ENCODE measurements at places on chromosomes 13 and 19.

- no peak for DNase-seq
Measured at GRCh38 chr13:44778761-44779484, 202.8 kb upstream of the TSC22D1 start.

GRCh38 chr13:30739761-30740642 is 4.7 kb downstream of the ALOX5AP start:
- DNase-seq = peak; percentile 29

DNA sequence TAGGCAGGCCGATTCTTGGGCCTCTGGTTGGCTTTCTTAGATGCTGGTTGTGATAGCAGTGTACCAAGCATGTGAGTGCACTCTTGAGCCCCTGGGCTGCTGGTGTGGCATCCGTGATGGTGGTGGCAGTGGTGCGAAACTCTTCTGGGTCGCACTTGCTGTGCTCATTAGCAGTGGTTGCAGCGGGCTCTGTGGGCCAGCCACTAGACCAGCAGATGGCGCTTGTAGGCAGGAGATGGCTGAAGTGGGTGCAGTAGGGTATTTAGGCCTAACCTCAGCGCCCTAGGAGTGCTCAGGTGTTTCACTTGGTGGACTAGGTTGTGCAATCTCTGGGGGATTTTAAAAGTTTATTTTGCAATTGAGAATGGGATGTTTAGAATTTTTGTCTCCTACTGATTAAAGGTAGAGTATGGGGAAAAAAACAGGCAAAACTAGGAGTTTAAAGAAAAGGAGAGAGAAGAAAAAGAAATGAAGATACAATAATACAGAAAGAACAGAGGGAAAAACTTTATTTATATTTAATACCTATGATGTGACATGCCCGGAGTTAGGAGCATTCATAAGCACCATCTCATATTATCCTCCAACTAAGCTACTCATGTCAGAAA is 4.3 kb upstream of the ZNF17 start:
- DNase-seq = peak; percentile 44

DNA sequence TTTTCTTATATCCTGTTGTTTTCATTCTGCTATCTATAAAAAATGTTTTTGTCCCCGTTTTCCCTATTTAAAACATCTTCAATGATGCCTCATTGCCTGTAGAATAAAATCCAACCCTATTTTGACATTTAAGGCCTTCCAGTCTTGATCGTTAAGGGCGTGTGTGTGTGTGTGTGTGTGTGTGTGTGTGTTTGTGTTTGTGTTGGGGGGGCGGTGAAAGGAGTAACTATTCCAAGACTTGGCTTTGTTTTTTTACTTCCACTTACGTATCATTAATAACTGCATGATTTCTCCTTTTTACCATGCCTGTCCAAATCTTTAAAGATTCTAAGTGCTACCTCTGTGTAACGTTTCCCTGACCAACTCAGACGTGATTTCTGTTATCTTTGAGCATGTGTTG is 784 bp downstream of the PIBF1 start:
- no peak for DNase-seq

DNA sequence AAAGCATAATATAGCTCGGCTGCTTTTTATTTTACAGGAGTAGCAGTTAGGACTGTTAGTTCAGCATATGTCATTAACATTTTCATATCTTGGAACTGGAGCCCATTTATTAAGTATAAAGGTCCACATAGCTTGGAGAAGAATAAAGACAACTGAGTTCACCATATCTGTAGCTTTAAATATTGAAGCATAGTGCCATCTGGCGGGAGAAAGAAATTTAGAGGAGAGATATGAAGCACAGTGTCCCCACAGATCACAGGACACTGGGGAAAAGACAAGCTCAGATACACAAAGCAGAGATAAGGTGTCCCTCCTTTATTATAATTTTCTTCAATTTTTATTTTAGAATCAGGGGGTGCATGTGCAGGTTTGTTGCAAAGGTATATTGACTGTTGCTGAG is 104.7 kb upstream of the FREM2 start:
- DNase-seq = no peak

DNA sequence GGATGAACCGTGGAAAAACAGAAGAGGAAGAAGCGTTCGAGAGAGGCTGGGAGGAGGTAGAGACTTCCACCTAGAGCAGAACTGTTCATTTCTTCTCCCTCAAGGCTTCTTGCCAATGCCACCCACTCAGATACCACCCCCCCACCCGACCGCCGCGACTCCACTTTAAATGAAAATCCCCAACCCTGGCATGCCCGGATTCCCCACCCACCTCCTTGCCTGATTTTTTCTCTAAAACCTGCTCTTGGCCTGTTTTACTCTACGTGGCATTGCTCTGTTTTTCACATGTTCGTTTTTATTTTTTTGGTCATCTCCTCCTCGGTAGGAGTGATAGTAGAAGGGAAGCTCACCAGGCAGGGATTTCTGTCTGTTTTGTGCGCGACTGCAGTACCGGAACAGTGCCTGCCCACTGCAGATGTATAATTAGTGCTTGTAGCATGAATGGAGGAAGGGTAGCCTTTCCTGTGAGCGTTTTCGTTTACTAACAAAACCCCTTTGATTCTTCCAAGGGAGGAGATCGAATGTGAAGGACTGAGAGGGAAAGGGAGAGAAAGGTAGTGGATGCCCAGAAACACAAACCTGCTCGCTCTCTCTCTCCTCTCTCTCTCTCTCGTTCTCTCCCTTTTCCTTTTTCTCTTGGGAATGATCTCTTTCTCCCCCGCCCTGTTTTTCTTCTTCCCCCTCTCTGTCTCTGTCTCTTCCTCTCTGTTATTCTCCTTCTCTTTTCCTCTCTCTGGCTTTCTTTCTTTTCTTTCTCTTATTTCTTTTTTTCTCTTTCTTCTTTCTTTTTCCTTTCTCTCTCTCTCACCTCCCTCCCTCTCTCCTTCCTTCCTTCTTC is 2.2 kb downstream of the CD70 start:
- DNase-seq = no peak

GRCh38 chr13:78398743-78399410 is 204.5 kb downstream of the POU4F1 start:
- DNase-seq = no peak

DNA sequence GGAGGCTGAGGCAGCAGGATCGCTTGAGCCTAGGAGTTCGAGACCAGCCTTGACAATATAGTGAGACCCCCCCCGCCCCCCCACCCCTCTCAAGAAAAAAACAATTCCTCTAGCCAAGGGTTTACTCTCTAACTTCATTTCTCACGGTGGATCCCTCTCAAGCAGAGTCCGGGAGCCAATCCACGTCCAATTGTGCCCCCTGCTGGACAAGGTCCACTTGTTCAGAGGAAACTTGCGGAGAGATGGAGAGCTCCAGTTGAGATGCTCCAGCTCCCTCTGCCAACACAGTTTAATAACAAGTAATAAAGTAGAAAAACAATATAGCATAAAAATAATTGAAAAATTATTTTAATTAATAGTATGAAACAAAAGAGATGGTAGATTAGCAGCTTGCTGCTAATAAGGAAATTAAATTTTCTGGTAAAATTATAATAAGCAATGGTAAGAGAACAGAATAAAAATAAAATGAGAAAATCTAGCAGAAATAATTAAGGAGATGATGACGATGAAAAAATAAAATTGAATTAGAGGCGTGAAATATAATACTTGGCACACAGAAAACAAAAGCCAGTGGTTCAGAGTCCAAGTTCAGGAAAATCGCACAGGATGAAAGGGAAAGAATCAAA is 14.5 kb upstream of the SIGLEC14 start:
- DNase-seq = no peak

- no peak for DNase-seq
Measured at GRCh38 chr19:49396738-49397505, 8.9 kb downstream of the KASH5 start.

GRCh38 chr13:57739543-57740190 is 108.1 kb downstream of the PCDH17 start:
- no peak for DNase-seq

Data from CD8-positive, alpha-beta memory T cell (primary cell).